BJ (cell line): ENCODE measurements at places on chromosomes 1 and 21. TPM values are rescaled to one million over a fixed set of nuclear protein-coding genes. Genes with fewer than 3 reads are reported as not detected.

GRCh38 chr1:80731241-80731894 is 1069.4 kb upstream of the ADGRL2 start:
- DNase-seq, result no peak

- no peak for DNase-seq
These were observed 13.0 kb downstream of the NES start for GRCh38 chr1:156664046-156664766.

- DNase-seq, result no peak
These were observed 27.2 kb upstream of the ATP1A1 start for GRCh38 chr1:116345843-116346242.

- DNase-seq, result no peak
These were observed 1.4 kb downstream of the CSRP1 start for GRCh38 chr1:201505503-201505890.

DNA sequence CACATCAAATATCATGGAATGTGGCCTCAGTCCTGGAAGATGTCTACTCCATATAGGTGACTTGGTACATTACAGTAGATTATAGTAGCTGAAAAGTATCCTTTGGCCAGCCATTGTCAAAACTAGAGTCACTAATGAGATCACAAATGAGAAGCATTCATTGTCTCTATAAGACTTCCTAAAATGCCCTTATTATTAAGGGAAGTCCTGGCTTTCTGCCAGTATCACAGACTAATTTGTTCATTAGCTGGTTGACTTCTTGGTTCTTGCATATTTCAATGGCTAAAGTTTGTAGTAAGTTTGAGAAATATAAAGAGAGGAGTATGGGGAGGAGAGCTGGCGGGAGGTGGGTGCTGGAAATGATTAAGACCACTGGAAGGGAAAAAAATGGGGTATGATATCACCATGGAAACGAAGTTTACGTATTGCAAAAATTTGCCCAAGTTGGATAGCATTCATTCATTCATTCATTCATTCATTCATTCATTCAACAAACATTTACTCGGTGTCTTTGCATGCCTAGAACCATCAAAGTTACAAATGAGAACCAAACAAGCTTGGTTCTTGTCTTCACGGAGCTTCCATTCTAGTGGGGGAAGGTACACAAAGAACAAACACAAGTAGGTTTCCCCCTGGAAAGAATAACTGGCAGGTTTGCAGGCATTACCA is 11.7 kb upstream of the B3GALNT2 start:
- DNase-seq, result no peak

- no peak for DNase-seq
These were observed 26.6 kb upstream of the DMRTB1 start for GRCh38 chr1:53432611-53433010.

DNA sequence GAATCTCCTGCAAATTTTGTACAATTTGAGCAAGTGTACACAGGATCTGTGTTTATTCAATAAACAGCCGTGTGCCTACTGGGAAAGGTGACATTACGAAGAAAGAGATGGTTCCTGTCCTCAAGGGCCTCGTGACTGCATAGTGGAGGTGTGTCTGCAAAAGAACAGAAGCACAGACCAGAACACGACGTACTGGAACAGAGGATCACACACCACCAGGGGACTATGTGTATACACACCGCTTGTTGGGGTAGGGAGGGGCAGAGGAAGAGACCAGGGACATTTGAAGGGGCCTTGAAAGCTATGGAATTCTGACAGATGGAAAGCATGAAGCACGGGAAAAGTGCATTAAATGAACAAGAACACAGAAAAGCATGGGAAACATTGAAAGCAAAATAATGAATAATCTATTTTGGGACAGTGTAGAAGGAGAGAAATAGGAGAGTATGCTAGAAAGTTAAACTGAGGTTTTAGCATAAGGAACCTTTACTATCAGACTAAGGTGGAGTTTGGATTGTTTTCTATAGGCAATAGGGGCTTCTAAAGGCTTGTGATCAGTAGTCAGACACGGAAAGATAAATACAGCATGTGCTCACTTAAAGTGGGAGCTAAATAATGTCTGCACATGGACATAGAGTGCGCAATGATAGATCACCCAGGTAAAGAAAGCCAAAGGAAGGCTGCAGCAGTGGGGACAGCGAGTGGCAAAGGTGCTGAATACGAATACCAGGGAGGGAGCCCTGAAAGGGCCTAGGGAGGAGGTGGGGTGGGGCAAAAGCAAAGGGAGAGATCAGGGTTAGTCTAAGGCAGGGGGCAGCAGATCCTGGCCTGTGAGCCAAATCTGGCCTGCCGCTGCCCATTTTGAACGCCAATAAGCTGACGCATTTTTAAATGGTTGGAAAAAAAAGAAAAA is 11.0 kb downstream of the JAK1 start:
- no peak for DNase-seq

DNA sequence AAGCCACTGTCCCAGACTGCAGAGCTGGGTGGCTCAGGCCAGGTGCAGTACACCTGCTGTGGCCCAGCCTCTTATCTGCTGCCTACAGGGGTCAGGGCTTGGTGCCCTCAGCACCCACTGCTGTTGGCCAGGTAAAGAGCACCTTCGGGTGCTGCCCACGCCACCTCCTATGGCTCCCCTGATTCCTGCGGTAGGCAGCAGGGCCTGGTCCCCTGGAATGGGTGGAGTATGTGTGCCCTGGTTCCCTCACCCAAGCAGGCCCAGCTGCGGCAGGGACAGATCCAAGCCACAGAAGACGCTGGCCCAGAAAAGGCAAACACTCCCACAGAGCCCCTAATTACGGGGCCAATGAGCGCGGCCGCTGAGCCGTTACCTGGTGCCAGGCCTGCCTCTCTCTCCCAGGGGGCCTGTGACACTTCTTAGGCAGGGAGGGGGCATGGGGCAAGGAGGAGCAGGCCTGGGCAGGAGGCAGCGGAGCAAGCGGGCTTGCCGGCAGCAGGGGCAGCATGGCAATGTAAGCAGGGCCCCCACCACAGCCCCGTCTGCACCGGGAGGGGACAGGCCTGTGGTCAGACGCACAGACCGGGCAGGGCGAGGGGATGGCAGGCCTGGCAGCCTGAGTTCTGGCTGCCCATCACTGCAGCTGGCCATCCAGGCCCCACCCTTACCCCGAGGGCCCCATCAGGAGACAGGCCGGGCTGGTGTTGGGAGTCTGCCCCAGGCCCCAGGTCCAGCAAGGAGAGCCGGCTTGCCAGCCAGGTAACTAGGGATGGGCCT is 19.0 kb downstream of the ESPN start:
- no peak for DNase-seq

DNA sequence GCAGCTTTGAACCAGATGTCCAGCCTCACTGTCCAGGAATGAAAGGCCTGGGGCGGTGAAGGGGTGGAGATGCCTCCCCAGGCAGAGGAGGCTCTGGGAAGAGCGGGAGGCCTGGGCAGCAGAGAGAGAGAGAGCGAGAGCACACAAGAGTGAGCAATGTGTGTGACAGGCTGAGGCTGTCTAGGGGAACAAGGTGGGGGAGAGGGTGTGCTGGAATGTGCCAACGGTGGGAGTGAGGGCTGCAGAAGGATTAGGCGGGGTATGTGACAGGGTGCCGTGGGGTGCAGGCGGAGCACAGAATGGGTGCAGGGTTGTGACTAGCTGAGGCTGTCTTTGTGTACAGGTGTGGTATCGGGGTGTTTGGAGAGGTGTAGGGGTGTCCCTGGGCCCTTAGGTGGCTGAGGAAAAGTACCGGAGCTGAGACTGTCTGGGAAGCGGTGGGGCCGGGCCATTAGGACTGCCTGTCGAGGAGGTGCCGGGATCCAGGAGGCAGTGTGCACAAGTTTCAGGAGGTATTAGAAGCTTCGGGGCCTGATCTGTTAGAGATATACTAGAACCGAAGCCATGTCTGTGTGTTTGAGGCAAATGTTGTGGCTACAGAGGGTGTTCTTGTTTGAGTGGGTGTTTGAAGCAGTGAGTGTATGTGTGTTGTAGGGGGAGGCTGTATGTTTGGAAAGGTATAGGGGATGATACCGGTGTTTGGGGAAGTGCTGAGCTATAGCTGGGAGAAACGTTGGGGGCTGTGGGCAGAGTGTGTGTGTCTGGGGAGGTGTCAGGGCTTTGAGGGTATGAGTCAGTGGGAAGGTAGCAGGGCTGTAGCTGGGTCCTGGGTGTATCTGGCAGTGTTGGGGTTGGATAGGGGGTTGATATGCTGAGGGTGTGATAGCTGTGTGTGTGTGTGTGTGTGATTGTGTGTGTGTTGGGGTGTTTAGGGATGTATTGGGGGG is 9.1 kb downstream of the AHDC1 start:
- DNase-seq, result peak; percentile 60

GRCh38 chr1:158021721-158022120 is 28.3 kb downstream of the KIRREL1 start:
- DNase-seq, result no peak

DNA sequence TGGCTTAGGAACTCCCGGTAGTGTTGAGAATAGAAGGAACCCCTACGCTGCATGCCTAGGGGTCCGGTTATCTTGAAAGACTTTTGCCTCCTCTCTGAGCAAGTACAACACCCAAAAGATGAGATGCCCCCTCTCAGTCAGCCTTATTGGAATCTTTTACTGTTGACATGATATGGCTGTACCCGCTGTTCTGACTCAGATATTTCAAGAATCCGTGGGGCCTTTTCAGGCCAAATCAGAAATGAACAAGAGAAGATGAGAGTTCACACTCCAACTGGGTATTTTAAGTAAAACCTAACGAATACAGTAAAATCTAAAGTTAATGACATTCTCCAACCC is 164.2 kb downstream of the PPIAL4G start:
- DNase-seq, result no peak

DNA sequence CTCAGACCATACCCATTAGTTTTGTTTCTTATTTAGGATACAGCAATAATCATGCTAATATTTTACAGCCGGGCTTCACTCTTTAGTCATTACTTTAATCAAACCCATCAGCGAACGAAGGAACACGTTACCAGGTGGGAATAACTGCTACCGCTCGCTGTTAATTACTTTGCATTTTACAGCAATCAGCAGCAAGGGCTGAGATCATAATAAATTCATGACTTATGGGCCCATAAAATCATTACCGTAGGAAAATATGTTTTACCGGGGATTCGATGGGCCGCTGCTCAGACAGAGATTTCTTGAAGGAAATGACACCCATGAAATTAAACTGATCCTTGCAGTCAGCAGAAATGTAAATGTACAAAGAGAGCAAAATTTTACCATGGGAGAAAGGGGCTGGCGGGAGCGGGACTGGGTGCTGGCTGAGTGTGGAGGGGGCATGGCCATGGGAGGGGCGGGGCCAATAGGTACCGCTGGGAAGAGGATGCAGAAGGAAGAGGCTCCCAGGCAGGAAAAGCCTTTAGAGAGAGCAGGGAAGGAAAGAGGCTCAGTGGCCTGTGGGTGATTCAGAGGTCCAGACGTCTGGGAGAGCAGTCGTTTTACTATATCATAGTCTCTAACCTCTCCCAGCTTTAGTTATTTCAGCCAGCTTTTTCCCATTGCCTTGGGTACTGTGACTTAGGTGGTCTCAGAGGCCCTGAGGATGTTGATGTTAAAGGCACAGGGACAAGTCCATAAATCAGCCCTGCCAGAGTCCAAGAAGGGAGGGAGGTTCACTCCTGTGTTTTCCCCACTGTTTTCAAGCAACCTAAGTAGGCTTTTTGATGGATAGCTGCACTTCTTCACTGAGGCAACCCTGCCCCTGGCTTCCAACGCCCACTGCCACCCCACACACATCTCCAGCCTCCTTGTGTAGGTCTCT is 258.9 kb downstream of the SEC16B start:
- DNase-seq, result no peak

GRCh38 chr1:99252630-99253029 is 11.7 kb upstream of the PLPPR4 start:
- no peak for DNase-seq

DNA sequence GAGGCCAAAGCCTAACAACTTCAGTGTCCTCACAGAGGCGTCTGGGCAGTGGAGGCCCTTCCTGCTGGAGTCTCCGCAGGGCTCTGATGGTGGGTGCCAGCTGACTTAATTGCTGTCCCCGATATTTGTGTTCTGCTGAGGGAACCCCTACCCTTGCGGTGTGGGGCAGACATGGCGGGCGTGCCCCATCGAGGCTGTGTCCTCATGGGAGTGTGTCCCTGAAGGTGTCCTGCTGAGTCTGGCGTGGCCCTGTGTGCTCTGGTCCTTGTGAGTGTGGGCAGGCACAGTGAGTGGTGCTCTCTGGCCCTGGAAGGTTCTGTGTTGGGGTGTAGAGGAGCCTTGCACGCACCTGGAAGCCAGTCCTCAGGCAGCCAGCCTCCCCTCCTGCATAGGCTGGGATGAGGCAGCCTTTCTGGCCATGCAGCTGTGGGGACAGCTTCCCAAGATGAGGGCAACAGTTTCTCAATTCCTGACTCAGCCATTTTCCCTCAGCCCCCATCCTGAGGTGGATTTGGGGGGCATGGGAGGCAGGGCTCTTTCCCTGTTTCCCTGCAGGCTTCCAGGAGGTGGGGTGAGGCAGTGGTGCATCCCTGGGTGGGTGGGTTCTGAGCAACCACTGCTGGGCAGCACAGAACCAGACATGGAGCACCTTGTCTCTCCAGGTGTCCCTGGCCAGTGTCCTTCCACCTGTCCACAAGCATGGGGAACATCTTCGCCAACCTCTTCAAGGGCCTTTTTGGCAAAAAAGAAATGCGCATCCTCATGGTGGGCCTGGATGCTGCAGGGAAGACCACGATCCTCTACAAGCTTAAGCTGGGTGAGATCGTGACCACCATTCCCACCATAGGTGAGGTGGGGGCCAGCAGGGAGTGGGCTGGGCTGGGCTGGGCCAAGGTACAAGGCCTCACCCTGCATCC is 6.5 kb downstream of the C1orf35 start:
- no peak for DNase-seq

- DNase-seq, result no peak
These were observed 33.5 kb downstream of the XCL1 start for GRCh38 chr1:168609741-168610510.

PTPN14 gene
- 23.7 and 29.4 TPM in 2 replicates for polyA plus RNA-seq

AMY1C gene
- not detected in 2 replicates for polyA plus RNA-seq

RUNX3 gene
- 0.23 and 0.54 TPM in 2 replicates for polyA plus RNA-seq

SH2D5 gene
- polyA plus RNA-seq, result 1.6 and 3.5 TPM in 2 replicates

LCE1E gene
- polyA plus RNA-seq, result not detected in 2 replicates

CLIC6 gene
- 0.02 and 0.04 TPM in 2 replicates for polyA plus RNA-seq

SRRM1 gene
- 47.5 and 50.4 TPM in 2 replicates for polyA plus RNA-seq

CFHR5 gene
- polyA plus RNA-seq, result not detected in 2 replicates

SERTAD4 gene
- 6.2 and 8.7 TPM in 2 replicates for polyA plus RNA-seq

FCRL2 gene
- polyA plus RNA-seq, result not detected in 2 replicates

SAMSN1 gene
- not detected in 2 replicates for polyA plus RNA-seq

PRDM15 gene
- polyA plus RNA-seq, result 4.5 and 7.6 TPM in 2 replicates
